Activated naive CD4-positive, alpha-beta T cell (primary cell): ENCODE measurements at places on chromosomes 7 and 10.

DNA sequence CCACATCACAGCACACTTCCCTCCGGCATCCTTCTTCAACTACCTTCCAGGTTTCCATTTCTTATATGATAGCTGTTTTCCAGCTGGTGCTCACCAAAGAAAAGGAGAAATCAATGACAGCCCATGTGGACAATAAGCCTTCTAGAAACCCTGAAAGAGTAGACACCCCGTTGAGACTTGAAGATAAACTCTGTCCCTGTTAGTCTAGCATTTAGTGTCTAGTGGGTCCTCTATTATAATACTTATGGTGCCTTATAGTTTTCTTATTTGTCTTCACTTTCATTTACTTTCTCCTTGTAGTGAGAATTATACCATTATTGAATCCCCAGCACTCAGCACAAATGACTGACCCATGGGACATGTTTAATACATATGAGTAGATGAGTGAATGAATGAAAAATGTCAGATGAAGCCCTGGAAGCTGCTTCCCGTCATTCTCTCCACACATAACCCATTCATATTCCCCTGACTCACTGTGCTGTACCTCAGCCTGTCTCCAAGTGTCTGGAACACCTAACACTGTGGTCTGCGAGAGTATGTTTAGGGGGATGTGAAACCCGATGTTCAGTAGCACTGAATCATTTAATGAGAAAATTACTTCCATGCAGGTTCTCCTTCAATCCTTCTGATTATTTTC is 377.6 kb downstream of the GPR158 start:
- DNase-seq = no peak

GRCh38 chr7:150400008-150400787 is 21.1 kb downstream of the ZNF775 start:
- no peak for DNase-seq

DNA sequence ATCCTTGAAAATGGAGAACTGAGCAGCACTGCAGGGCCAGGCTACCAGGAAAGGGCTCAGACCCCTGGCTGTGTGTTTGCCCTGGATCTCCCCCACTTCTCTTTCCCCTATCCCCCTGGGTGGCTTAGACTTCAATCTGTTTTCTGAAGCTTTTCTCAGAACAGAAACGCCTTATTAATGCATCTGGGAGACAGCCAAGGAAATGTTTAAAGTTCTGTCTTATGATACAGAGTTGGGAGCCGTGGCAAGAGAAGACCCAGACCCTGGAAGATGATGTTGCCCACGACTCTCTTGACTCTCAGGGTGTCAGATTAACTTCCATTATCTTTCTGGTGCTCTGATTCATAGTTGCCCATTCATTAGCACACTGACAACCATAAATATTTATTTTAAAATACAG is 107.1 kb downstream of the EBLN1 start:
- DNase-seq = no peak

DNA sequence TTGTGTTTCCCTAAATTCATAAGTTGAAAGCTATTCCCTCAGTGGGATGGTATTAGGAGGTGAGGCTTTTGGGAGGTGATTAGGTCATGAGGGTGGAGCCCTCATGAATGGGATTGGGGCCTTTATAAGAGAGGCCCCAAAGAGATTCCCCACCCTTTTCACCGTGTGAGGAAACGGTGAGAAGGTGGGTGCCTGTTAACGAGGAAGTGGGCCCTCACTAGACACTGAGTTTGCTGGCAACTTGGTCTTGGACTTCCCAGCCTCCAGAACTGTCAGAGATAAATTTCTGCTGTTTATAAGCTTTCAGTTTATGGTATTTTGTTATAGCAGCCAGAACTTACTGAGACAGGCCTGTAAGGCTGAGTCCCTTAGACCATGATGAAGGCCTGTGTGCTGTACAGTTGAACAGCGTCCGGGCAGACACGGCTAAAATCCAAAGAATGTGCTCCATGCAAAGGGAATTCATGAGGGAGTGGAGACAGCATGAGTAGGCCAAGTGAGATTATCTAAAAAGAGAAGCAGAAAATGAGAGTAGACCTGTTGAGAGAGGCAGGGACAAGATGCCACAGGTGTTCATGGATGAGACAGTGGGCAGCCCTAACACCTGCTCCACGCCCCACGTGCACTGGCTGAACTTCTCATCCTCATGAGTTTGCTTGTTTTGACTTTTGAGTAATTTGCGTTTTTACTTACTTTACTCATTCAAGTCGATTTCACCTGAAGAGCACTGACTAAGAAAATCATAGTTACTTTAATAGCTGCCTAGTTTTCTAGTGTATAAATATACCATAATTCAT is 66.9 kb upstream of the SFMBT2 start:
- no peak for DNase-seq

DNA sequence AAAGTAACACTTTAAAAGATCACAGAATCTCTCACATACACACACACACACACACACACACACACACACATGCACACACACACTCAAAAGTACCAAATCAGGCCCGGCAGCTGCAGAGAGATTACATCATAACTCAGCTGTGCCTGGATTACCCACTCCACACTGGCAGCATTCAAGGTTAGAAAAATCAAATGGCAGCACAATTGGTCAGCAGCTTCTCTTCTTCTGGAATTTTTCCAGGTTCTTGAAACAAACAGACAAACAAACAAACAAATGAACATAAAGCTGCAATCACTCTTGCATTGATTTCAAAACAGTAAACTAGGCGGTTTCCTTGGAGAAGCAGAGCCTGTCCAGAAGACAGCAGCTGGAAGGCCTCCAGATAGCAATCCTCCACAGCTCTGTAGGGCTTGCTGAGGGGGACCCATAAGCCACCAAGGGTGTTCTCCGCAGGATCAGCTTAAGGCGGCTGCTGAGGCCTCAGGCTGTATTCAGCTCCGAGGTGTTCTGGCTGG is 24.5 kb upstream of the FAM133B start:
- DNase-seq = no peak

DNA sequence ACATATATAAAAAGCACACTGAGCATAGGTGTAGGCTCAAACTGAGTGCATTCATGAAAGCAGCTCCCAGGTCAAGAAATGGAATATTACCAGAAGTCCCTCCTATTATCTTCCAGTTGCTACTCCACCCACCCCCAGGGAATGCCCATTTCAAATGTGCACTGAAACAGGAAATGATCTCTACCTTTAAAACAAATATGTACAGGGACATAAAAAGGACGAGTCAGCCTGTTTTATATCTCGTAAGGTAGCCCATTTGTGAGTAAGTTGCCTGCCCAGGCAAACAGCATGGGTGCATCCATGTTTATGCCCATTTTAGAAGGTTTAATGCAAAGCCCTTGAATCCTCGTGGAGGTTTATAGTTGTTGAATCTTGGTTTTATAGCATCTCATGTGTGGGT is 10.4 kb downstream of the FFAR4 start:
- DNase-seq = no peak

GRCh38 chr10:121425623-121426022 is 172.6 kb downstream of the FGFR2 start:
- DNase-seq = no peak

- DNase-seq = no peak
Observed at GRCh38 chr7:152587366-152587765, 88.6 kb downstream of the XRCC2 start.

DNA sequence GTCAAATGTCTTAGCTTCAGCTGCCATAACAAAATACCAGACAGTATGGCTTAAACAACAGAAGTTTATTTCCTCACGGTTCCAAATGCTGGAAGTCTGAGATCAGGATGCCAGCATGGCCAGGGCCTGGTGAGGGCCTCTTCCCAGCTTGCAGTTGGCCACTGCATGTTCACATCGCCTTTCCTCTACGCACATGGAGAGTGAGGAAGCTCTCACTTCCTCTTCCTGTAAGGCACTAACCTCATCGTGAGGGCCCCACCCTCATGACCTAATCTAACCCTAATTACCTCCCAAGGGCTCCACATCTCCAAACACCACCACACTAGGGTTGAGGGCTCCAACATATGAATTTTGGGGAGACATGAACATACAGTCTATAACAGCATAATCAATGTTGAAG is 14.4 kb downstream of the ZNF33B start:
- no peak for DNase-seq

GRCh38 chr7:44621034-44621749 is 14.8 kb downstream of the OGDH start:
- no peak for DNase-seq
